Cerebellar nuclear complex (tissue), 1 donor: ENCODE measurements at places on chromosomes 4 and X.
A peak's percentile ranks its signal among the peaks of the same experiment; 100 is the strongest.

- peak; percentile 36 for DNase-seq
Measured at GRCh38 chr4:84905646-84906045, 60.8 kb downstream of the WDFY3 start.

GRCh38 chrX:93673869-93674271 is at the start of gene FAM133A:
FAM133A (plus strand) TSS chrX:93674206; CDS start chrX:93709420, 35,214 bp downstream.
- no peak for DNase-seq

DNA sequence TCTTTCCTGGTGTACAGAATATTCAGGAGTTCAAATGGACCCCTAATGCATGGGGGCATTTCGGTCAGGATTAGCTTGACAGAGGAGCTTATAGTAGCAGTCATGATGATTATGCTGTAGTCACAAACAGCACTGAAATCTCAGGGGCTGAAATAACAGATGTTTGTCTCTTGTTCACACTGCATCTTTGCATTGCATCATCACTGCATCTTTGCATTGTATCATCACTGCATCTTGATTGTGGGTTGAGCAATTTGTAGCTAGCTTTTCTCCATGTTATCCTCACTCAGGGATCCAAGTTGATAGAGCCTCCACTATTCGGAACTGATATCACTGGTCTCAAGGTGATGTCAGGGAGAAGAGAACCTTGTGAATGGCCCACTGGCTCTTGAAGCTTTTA is 160.9 kb downstream of the GATB start:
- DNase-seq = no peak

DNA sequence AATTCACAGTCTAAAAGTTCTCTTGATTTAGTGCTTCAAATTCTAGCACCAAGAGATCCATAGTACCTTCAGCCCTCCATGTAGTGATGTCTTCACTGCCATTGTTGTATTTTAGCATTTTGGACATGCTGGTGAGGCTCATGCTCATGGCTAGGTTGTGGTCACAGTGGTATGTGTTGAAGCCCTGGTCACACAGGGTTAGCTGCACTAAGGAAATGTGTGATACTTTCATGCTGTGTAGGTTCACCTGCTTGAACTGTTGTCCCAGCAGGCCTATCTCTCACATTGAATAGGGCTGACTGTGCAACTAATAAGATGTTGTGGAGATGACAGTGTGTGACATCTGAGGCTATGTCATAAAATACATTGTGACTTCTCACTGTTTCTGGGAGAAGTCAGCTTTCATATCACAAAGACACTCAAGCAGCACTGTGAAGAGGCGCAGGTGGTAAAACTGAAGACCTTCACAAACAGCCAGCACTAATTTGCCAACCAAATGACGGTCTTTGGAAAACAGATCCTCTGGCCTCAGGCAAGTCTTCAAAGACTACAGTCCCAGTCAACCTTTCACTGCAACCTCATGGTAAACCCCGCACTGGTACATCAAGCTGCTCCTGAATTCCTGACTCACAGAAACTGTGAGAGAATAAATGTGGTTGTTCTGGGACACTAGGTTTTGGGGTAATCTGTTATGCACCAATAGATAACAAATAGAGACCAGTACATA is 17.4 kb upstream of the ADH4 start:
- DNase-seq = no peak

- no peak for DNase-seq
Measured at GRCh38 chr4:139917896-139918295, 236.1 kb downstream of the MAML3 start.

GRCh38 chr4:69563424-69563823 is 67.7 kb upstream of the UGT2B4 start:
- no peak for DNase-seq

GRCh38 chr4:32268863-32269262 is 1548.7 kb downstream of the PCDH7 start:
- no peak for DNase-seq

DNA sequence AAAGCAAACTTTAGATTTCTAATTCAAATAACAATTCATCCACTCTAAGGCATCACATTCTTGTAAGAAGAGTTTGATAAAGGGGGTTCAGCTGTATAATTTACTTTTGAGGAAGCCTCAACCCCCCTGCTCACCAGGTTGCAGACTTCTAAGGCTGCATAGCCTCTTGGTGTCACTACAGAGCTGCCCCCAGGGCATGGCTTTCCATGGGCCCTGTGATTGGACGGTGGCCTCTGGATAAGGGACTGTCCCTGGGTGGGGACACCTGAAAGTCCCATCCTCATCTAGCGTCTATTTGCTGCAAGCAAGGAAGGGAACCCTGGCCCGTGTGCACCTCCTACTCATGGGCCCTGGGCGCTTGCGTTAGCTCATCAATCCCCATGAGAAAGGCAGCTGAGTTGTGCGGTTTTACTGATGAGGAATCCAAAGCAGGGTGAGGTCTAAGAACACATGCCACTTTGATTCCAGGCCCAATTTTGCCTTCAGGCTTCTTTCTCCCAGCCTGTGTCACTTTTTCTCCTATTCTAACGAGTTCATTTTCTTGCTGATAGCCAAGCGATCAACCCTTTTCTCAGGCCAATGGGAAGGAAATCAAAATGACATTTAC is 51.8 kb downstream of the SCML1 start:
- DNase-seq = no peak

DNA sequence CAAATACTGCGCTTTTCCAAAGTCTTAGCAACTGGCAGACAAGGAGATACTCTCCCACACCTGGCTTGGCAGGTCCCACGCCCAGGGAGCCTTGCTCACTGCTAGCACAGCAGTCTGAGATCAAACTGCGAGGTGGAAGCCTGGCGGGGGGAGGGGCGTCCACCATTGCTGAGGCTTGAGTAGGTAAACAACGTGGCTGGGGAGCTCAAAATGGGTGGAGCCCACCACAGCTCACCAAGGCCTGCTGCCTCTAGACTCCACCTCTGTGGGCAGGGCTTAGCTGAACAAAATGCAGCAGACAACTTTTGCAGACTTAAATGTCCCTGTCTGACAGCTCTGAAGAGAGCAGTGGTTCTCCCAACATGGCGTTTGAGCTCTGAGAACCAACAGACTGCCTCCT is 23.0 kb upstream of the NFKB1 start:
- no peak for DNase-seq

DNA sequence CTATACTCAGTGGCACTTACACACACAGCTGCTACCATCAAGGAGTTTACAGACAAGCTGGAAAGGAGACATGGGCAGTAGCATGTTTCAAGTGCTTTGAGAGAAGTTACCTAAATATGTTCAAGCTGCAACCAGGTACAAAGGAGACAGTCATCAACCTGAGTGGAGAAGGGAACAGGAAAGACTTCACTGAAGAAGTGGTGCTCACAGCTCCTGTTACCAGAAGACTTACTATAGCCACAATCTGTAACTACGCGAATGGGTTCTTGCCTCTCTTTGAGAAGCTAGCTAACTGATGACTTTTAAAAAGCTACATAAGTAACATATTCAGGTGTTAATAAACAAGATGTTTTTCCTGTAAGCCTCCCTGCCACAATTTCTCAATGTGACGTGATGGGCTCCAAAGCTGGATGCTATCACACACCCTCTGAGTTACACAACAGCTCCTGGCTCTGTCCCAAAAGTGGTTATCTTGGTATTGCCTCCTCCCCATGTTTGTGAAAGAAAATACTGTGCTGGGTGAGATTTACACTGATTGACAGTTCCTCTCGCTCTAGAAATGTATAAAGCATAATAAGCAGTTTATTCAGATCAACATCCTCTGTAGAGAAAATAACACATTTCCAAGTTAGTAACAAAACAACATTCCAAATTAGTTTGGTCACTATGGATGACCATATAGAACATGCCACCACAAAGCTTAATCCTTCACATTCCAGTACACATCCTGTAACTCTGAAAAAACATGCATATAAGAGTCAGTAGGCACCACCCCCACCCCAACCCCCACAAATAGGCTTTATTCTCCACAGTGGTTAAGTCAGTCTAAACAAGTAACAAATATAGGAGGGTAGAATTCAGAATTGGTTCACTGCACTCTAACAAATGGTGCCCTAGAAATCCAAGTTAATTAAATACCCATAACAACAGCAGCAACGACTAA is 81.8 kb downstream of the FRYL start:
- DNase-seq = no peak

- no peak for DNase-seq
Measured at GRCh38 chr4:89056292-89056952, 563 bp downstream of the FAM13A start.

GRCh38 chr4:114636192-114636935 is 37.8 kb downstream of the UGT8 start:
- DNase-seq = no peak

DNA sequence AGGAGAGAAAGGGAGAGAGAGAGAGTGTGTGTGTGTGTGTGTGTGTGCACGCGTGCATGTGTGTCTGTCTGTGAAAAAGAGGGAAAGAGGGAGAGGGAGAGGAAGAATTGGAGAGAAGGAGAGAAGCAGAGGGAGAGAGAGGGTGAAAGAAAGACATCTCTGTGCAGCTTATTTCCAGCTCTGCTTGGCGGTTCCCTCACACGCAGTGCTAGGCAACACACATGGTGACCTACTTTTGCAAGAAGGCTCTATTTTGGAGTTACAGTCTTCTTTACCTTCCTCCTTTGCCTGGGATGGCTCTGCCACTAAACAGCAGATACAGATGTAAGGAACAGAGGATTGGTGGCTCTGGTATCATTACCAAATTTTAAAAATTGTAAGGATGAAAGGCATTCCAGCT is 40.1 kb downstream of the SLC16A2 start:
- no peak for DNase-seq

- DNase-seq = no peak
Measured at GRCh38 chrX:153848325-153848724, 18.0 kb upstream of the PDZD4 start.

DNA sequence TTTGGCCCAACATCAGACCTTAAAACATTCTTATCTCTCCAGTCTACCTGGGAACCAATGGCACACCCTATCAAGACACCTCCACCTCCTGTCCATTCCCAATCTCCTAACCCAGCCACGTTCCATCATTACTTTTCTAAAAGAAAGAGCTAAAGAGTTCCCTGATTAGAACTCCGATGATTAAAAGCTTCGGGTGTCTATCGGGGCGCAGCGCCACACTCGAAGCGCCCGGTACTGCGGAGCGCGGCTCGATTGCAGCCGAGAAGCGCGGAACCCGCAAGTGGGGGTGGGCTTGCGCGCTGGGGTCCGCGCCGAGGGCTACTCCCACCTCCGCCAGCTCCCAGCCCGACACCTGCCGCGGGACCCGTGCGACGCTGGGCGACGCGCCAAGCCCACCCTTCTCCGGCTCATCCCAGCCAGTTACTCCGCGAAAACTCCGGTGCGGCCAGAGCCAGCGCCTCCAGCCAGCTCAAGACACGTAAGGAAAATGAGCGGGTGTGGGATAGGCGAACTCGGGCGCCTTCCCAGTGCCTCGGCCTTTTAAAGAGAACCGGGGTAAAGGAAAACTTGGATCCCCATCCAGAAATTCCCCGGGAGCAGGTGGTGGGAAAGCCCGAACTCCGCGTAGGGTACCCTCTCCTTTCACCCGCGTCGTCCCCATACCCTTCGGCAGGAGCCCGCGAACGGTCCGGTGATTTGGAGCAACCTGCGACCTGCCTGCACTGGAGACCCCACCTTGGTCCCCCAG is 593 bp downstream of the NPY1R start:
- no peak for DNase-seq

- no peak for DNase-seq
Measured at GRCh38 chr4:167117273-167117672, 117.0 kb downstream of the SPOCK3 start.

GRCh38 chr4:7169134-7169533 is 23.2 kb upstream of the SORCS2 start:
- DNase-seq = no peak

- DNase-seq = no peak
Measured at GRCh38 chrX:4878640-4879039, 1165.2 kb upstream of the PRKX start.

GRCh38 chrX:70509078-70509477 is 64.4 kb downstream of the DLG3 start:
- no peak for DNase-seq

DNA sequence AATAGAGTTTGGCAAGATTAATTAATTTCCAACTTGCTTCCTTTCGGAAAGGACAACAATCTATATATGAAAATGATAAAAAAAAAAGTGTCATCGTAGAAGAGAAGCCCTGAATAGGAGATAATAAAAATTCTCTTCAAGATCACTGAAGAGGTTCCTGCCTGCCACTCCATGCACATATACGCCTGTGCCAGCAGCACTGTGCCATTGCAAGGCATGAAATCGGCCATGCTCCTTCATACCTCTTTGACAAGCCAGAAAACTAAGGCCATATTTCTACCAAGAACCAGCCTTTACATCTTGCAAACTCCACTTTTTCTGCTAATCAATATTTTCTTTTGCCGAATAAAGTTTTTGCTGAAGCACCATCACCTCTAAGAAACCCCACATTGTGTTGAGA is 365.5 kb downstream of the CXXC4 start:
- no peak for DNase-seq

GRCh38 chr4:7291372-7292114 is 99.2 kb downstream of the SORCS2 start:
- no peak for DNase-seq

- no peak for DNase-seq
Measured at GRCh38 chrX:121160987-121161386, 113.6 kb downstream of the GLUD2 start.

DNA sequence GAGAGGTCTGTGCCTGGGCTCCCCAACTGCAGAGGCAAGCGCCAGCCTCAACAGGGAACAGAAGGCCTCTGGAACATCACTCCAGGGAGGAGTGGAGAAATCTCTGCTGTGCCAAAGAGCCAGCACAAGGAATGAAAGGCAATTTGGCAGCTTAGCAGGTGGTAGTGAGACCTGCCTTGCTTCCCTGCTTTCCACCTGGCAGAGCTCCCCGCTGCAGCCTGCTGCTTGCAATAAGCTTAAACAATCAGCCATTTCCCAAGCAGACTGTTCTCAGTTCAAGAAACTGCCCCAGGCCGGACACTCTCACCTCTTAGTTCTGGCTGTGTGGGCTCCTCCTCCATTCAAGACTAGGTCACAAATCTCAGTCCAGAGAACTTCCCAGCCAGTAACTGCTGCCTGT is 370.6 kb downstream of the MAGEB5 start:
- no peak for DNase-seq

DNA sequence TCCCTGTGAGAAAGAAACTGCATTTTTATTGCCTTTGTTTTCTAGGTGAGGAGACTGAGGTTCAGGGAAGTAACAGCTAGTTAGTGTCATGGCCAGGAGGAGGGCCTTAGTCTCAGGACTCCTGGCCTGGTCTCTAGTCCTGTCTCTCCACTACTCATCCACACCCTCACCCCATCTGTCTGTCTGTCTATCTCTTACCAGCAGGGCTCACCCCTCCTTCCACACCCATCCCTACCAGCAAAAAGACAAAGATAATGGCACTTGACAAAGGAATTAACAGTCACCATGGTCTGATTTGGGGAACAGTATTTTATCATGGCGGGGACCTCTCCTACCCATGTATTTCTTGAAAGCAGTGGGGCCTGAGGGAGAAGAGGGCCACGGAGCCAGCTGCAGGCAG is 125.8 kb downstream of the REPS2 start:
- no peak for DNase-seq
